LHCN-M2 (cell line): ENCODE measurements at places on chromosomes 7 and 10.

DNA sequence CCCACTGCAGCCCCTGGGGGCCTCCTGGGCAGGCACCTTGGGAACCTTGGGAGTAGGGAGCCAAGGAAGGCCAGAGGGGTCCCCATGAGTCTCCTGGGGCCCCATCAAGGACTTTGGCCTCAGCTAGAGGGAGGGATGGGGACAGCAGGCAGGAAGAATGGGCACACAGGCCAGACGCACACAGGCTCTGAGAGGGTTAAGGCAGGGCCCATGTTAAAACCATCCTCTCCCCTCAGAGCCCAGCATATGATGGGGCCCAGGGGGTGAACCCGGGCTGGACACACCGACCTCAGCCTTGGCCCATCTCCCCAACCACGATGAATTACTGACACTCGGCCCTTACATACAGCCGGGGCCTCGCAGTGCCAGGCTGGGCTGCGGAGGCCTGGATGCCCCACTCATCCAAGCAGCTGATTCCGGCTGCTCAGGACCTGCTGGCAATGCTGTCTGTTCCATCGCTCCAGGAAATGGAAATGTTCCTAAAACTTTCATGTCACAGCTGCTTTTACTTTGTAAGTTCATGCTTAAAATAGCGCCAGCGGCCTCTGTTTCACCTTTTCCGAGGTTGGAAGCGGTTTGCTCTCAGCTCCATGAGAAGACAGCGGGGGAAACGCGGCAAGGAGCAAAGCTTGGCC, 17.3 kb upstream of the INPP5A start:
- no peak for DNase-seq

- DNase-seq: no peak
Measured at GRCh38 chr7:1814089-1814811, 144.2 kb downstream of the ELFN1 start.

DNA sequence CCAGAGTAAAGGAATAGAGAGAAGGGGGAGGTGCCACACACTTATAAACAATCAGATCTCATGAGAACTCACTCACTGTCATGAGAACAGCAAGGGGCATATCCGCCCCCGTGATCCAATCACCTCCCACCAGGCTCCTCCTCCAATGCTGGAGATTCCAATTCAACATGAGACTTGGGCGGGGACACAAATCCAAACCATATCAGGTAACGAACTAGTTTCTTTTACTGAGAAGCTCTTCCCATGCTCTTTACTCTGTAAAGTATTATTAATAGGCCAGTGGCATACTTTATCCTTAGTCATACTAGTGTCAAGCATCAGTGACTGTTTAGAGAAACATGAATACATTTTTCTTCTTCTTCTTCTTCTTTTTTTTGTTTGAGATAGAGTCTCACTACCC, 39.4 kb upstream of the ZNF488 start:
- DNase-seq: no peak

- DNase-seq: no peak
Measured at GRCh38 chr7:69651101-69651590, 52.9 kb downstream of the AUTS2 start.

DNA sequence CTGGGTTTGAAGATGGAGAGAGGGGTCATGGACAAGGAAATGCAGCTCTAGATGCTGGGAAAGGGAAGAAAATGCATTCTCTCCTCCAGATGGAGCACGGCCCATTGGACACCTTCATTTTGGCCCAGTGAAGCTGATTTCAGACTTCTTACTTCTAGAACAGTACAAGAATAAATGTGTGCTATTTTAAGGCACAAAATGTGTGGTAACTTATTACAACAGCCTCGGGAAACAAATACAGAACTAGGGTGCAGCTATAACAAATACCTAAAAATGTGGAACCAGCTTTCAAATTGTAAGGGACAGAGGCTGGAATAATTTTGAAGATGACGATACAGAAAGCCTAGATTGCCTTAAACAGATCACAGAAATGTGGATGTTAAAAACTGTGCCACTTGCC, 54.1 kb downstream of the CYTH3 start:
- no peak for DNase-seq

GRCh38 chr7:157401567-157402387, 65.0 kb downstream of the DNAJB6 start:
- no peak for DNase-seq

DNA sequence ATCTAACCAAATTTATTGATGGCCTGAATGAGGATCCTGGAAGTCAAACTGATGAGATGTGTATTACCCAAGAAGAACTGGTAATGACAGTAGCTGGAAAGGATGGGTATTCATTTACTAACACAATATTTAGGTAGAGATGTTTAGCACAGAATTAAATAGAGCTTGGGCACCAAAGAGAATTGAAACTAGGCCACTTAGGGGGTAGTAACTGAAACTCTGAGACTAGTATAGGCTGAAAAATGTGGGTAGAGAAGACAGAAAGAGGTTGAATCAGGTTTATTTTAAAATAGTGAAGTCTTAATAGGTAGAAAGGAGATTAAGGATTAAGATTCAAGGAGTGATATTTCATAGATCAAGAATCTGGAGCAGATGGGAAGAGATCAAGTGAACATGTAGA, 155.8 kb downstream of the MLLT10 start:
- DNase-seq: no peak

DNA sequence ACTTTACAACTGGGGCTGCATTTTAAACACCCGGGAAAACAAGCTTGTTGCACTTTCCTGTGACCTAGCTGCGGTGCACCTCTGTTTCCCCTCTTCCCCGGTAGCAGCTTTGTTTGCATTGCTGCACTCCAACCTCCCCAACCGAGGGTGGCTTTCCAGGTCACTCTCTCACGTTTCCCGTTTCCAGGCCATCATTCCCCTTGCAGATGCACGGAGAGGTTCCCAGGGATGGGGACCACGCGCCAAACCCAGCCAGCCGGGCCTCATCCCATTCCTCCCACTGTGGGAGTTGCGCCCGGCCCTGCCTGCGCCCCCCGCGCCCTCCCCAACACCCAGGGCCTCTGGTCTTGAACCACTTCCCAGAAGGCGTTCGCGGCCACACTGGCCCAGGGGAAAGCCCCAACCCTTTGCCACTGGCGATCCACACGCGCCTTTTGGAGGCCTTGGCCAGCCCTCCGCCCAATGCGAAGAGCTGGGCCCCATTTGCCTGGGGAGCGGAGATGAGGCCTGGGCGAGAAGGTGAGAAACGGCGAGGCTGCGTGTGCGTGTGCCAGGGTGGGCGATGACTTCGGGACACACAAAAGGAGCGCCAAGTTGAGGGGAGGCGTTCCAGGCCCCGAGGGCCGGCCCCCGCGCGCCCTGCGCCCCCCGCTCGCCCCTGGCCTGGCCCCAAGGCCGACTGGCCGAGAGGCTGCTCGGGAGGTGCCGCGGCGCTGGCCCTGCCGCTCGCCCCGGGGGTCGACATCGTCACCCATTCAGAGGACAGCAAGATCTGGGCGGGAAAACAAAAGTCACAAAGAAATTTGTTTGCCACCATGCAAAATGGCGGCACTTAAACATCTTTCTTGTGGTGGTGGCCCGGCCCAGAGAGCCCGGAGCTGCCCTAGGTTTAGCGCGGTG, 15.9 kb downstream of the SKIDA1 start:
- no peak for DNase-seq

DNA sequence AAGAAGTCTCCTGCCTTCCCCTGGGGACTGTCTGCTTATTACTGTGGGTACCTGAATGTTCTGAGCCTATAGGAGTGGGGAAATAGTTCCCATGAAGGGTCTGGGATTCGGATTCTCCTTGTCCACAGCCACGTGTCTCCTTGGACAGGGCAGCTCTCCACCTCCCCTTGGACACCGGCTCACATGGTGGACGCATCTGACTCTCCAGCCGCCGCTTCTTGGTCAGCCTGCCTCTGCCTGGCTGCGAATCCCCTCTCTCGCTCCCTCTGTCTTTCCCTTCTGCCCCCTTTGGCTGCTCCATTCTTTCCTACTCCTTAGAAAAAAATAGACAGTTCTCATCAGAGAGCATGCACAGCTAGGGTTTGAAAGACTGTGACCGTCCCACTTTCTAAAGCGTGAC, 46.9 kb downstream of the JAKMIP3 start:
- DNase-seq: no peak

DNA sequence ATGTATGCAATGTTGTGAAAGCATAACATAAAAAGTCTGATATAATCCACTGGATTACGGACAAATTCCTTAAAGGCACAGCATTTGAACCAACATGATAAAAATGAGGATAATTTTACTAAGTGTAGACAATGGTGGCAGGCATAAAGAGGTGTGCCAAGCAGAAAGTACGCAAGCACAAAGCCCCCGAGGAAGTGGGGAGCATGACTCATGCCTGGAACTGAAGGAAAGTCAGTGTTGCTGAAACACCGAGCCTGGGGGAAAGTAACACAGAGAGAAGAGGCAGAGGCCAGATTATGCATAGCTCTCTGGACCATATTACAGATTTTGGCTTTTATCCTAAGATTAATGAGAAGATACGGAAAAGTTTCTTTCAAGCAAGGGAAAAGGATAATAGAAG, 490.0 kb upstream of the PHF14 start:
- peak; percentile 43 for DNase-seq

GRCh38 chr10:131068760-131069159, 242.8 kb downstream of the TCERG1L start:
- no peak for DNase-seq

GRCh38 chr10:84088626-84089025, 50.7 kb upstream of the GHITM start:
- no peak for DNase-seq

DNA sequence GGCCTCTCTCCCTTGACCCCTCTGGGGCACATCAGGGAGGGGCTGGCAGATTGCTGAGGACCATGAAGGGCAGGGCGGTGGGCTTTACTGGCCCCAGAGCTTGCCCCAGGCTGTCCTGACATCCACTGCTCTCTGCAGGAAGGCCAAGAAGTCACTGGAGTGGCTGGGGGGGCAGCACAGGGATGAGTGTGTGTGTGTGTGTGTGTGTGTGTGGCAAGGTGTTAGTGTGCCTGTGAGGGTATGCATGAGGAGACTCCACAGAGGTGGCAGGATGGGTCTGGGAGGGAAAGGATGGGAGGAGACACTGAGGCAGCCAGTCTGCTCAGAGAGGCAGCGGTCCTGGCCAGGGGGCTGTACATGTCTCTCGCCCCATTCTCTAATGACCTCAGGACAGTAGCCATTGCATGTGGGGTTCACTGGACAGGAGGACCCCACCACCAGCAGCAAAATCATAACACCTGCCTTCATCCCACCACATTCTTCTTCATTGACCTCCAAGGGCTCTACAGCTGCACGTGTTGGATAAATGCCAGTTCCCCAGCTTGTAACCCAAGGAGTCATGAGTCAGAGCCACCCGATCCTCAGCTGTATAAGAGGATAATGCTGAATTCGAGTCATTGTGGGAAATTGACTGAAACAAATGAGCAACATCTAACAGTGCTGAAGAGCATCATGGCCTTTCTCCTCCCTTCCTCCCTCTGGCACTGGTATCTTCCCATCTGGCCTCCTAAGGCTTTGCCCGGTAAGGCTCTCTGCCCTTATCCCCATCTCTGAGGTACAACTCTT, 720.5 kb downstream of the GRID1 start:
- DNase-seq: peak; percentile 1

- peak; percentile 55 for DNase-seq
Measured at GRCh38 chr10:113026679-113027078, 76.6 kb downstream of the TCF7L2 start.

- DNase-seq: no peak
Measured at GRCh38 chr7:155540553-155540952, 5.8 kb downstream of the CNPY1 start.

- DNase-seq: no peak
Measured at GRCh38 chr10:8602821-8603220, 548.3 kb downstream of the GATA3 start.

- no peak for DNase-seq
Measured at GRCh38 chr10:130986846-130987245, 324.7 kb downstream of the TCERG1L start.

GRCh38 chr10:21340331-21340730, 185.2 kb downstream of the SKIDA1 start:
- no peak for DNase-seq

- no peak for DNase-seq
Measured at GRCh38 chr7:910931-911431, 34.6 kb downstream of the GET4 start.

DNA sequence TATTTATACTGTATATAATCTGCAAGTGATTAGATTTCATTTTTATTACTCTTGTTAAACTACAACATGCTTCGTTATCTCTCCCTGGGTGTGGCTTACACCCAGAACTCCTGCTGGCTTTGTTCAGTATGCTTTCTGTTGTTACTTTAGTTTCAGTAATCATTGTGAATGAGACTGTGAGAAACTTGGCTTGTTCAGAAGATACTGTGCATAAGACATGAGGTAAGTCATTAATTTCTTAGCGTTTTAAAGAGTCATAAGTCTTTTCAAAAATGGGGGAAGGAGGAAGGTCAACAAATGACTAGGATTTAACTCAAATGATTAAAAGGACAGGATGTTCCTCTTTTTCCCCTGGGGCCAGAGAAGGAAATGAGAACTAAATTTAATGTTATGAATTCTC, 11.6 kb upstream of the ADD3 start:
- no peak for DNase-seq

GRCh38 chr10:122494173-122494820, 32.9 kb downstream of the HTRA1 start:
- no peak for DNase-seq

DNA sequence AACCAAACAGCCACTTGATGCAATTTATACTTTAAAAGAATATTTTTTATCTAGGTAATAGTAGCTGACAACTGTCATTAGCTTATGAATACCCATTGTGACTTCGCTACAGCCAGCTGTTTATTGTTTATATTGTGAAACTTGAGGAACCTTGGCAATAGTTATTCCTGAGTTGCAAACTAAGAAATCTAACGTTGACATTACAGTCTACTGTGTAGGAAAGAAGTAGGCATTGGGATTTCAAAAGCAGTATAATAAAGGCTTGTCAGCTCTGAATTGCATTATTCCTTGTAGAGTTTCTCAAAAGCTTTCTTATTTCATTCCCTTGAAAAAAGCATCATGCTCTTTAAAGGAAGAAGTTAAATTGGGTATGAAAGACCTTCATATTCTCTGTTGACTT, 42.7 kb upstream of the OIT3 start:
- peak; percentile 14 for DNase-seq

DNA sequence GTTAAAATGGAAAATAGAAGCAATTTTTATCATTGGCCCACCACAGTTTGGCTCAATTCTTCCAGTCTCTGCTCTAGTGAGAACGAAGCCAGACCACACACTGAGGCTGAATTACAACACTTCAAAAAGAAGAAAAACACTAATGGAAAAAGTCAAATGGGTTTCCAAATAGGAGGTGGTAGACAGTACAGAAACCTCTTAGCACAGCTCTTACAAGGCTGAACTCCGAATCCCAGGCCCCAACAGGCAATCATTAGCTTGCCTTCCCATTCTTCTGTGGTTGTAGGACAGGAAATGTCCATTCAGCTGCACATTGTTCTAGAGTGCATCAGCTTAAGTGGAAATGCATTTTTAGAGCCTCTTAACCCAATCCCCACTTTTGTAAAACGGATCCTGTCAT, 115.1 kb upstream of the MEOX2 start:
- peak; percentile 82 for DNase-seq

GRCh38 chr10:35386594-35387174, 50.4 kb downstream of the CCNY start:
- no peak for DNase-seq
